ENCODE measurements at places on chromosomes 11 and 22. TPM values are rescaled to one million over a fixed set of nuclear protein-coding genes. Genes with fewer than 3 reads are reported as not detected.

GRCh38 chr11:133821776-133822175 lies 23.5 kb downstream of the SPATA19 start:
- peak; percentile 45 for DNase-seq
- H3K27me3 ChIP-seq = no peaks in the 10 kb centered on the region
- H3K36me3 ChIP-seq = no peaks in the 10 kb centered on the region

- no peak overlapping the region for H3K4me3 ChIP-seq
- no peak for DNase-seq
- H3K27ac ChIP-seq = no peak overlapping the region
- H3K27me3 ChIP-seq = peaks cover 3% of the 10 kb centered on the region
Observed at GRCh38 chr22:39545386-39546365, 13.1 kb upstream of the RPS19BP1 start.

DNA sequence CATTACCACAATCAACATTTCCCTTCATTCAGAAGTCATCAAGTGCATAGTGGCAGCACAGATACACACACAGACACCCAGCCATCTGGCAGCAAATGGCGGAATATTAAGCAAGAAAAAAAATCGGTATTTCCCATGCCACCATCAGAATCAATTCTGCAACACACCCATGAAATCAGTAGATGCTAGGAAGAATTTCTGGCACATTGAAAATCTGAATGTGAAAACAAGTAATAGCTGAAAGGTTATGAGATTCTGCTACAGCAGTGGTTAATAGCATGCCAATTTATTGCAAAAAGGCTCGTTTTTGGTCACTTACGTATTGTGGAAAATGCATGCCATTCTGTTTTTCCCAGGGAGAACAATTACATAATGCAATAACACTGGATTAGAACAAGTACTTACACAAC lies 91.1 kb downstream of the PICALM start:
- H3K4me1 ChIP-seq = peaks cover 19% of the 10 kb centered on the region
- H3K27me3 ChIP-seq = no peaks in the 10 kb centered on the region
- H3K4me3 ChIP-seq = no peak overlapping the region
- no peak overlapping the region for H3K27ac ChIP-seq
- DNase-seq = no peak

GRCh38 chr11:17805873-17806272 lies 71.3 kb downstream of the KCNC1 start:
- H3K4me3 ChIP-seq = no peak overlapping the region
- DNase-seq = no peak
- H3K36me3 ChIP-seq = no peaks in the 10 kb centered on the region
- no peaks in the 10 kb centered on the region for H3K27me3 ChIP-seq
- H3K4me1 ChIP-seq = no peaks in the 10 kb centered on the region

DNA sequence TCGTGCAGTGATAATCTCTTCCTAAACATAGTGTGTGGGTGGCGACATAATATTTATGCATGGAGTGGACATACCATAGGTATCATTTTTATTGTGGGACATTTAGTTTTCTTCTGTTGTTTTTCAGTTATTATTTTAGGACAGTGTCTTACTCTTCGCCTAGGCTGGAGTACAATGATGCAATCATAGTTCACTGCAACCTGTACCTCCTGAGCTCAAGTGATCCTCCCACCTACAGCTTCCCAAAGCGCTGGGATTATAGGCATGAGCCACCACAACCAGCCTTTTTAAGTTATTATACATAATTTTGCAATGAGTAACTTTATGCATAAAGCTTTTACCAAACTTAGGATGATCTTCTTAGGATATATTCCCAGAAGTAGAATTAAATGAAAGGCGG lies 2.7 kb downstream of the SRRD start:
- H3K4me3 ChIP-seq = no peak overlapping the region
- no peaks in the 10 kb centered on the region for H3K27me3 ChIP-seq
- H3K36me3 ChIP-seq = peaks cover 43% of the 10 kb centered on the region
- DNase-seq = no peak

DNA sequence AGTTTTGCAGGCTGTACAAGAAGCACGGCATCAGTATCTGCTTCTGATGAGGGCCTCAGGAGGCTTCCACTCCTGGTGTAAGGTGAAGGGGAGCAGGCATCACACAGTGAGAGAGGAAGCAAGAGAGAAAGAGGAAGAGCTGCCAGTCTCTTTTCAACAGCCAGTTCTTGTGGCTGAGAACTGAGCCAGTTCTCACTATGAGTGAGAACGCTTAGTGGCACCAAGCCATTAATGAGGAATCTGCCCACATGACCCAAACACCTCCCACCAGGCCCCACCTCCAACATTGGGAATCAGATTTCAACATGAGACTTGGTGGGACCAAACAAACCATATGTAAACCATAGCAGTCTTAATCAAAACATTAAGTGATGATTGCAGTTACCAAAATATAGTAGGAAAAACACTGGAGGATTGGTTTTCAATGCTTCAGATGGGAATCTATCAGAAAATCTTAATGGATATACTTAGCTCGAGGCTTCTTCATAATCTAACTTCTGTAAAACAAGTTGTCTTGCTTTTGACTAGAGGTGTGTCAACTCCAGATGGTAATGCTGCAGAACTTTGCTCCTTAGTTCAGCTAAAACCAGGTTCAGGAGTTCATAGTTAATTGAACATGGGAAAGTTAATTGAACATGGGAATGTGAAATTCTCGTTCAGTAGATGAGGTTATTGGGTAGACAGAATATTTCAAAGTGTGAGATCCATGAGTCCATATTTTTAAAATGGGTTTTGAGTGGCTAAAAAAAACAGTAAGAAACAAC lies 12.2 kb downstream of the FAR1 start:
- H3K4me3 ChIP-seq = no peak overlapping the region
- H3K27me3 ChIP-seq = no peaks in the 10 kb centered on the region
- peaks cover 28% of the 10 kb centered on the region for H3K4me1 ChIP-seq
- peak overlapping the region; percentile 32 for H3K27ac ChIP-seq
- H3K36me3 ChIP-seq = no peaks in the 10 kb centered on the region

DNA sequence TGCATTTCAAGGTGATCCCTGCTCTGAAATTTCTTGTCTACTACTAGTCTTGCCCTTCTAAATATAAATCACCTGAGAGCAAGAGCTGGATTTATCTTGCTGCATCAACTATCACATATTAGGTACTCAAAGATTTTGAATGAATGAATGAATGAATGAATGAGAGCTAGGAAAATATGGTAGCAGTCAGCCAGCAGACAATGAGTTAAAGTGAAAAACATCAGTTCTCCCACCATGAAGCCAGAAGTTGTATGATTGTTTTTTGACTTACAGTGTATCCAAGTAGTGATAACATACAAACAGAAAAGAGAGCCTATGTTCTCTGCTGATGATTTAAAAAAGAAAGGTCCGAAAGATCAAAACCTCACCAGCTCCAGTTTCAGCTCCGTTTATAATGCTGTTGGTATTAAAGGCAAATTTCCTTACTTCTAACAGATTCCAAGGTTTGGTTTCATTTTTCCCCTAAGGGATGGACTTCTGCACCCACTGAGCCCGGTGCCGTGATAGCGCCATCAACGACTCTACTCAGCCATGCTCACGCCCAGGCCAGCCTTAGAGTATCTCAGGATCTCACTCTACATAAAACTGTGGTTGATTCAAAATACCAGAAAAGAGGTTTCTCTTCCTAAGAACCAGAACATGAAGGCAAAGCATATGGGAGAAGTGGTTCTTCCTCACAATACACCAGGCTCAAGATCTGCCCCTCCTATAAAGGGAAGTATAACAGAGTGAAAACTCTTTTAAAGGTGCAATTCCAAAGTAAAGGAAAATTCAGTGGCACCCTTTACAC lies 92.0 kb downstream of the SGSM3 start:
- H3K27me3 ChIP-seq = no peaks in the 10 kb centered on the region
- DNase-seq = no peak
- H3K36me3 ChIP-seq = peaks cover 5% of the 10 kb centered on the region
- H3K4me1 ChIP-seq = peaks cover 15% of the 10 kb centered on the region

DNA sequence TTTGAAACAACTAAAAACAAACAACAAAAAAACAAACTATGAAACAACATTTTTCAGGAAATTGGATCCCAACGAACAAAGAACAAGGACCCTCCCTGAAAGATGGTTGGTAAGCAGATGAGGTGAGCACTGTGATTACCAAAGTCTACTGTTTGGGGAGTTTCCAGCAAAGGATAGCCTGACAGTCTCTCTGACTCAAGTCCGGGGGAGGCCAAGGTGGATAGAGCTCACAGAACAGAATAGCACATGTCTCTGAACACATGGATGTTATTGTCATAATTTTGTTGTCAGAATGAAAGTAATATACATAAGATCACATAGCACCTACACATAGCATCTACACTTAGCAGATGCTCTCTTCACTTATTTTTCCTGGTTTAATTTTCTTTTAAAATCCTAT lies 501.3 kb upstream of the TENM4 start:
- no peak overlapping the region for H3K4me3 ChIP-seq
- H3K4me1 ChIP-seq = no peaks in the 10 kb centered on the region
- H3K36me3 ChIP-seq = no peaks in the 10 kb centered on the region
- no peak overlapping the region for H3K27ac ChIP-seq
- H3K27me3 ChIP-seq = no peaks in the 10 kb centered on the region

- no peaks in the 10 kb centered on the region for H3K27me3 ChIP-seq
- no peak for DNase-seq
- H3K36me3 ChIP-seq = no peaks in the 10 kb centered on the region
- no peak overlapping the region for H3K27ac ChIP-seq
- H3K4me1 ChIP-seq = peaks cover 4% of the 10 kb centered on the region
Observed at GRCh38 chr11:59097113-59097708, 9.8 kb upstream of the FAM111B start.

GRCh38 chr11:45385423-45385822 lies 99.3 kb upstream of the SYT13 start:
- no peak overlapping the region for H3K4me3 ChIP-seq
- H3K36me3 ChIP-seq = no peaks in the 10 kb centered on the region
- peaks cover 9% of the 10 kb centered on the region for H3K4me1 ChIP-seq
- no peak for DNase-seq
- no peak overlapping the region for H3K27ac ChIP-seq

DNA sequence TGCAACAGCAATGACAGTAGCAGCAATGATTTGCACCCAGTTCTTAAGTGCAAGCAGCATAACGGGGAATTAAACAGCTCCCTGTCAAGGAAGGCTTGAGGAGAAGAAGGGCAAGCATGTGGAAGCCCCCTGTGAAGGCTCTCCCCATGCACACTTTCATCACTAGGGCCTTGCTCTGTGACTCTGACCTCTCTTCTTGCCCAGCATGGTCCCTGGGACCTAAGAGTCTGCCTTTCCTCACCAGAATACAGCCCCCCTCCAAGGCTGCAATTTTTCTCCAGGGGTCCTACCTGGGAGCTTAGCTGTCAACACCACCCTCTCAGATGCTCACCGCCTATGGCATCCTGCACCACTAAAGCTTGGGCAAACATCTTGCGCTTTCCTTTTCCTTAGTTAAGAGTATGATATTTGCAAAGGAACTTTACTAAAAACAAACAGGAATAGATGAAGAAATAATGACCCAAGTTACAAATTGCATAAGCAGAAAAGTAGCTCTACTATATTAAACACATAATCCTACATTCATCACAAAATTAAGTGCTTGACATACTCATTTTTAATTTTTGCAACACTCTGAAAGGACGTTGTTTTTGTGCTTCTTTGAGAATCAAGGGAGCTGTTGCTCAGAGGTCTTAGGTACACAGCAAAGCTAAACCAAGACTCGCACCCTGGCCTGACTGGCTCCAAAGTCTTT lies 187.6 kb downstream of the ADAMTS15 start:
- peaks cover 7% of the 10 kb centered on the region for H3K4me1 ChIP-seq
- H3K27me3 ChIP-seq = no peaks in the 10 kb centered on the region
- no peaks in the 10 kb centered on the region for H3K36me3 ChIP-seq

DNA sequence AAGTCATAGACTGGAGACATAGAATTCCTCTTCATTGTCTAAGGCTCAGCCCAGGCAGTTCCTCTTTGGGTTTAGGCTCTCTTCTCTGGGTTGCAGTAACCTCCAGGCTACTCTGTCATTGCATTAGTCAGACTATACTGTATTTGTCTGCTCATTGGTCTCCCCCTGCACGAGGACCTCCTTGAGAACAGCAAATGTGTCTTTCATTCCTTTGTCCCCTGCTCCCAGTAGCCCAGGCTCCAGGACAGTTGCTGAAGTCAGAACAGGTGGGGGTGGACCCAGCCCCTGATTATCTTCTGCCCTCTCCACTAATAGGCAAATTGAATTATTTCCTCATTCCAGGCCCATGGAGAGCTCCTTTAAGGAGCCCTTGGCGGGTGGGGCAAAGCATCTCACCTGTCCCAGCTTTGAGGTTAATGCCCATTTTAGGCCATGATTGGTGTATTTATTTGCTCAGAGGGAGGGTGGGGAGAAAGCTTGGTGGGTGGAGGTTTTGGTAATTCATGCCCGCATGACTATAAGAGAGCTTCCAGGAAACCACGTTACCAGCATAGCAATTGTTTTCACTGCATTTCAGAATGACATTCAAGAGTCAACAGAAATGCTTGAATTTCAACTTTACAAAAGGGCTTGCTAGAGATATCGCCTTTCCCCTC lies 40.9 kb downstream of the NAV2 start:
- H3K27me3 ChIP-seq = no peaks in the 10 kb centered on the region
- no peak for DNase-seq
- peaks cover 10% of the 10 kb centered on the region for H3K4me1 ChIP-seq
- no peaks in the 10 kb centered on the region for H3K36me3 ChIP-seq

DNA sequence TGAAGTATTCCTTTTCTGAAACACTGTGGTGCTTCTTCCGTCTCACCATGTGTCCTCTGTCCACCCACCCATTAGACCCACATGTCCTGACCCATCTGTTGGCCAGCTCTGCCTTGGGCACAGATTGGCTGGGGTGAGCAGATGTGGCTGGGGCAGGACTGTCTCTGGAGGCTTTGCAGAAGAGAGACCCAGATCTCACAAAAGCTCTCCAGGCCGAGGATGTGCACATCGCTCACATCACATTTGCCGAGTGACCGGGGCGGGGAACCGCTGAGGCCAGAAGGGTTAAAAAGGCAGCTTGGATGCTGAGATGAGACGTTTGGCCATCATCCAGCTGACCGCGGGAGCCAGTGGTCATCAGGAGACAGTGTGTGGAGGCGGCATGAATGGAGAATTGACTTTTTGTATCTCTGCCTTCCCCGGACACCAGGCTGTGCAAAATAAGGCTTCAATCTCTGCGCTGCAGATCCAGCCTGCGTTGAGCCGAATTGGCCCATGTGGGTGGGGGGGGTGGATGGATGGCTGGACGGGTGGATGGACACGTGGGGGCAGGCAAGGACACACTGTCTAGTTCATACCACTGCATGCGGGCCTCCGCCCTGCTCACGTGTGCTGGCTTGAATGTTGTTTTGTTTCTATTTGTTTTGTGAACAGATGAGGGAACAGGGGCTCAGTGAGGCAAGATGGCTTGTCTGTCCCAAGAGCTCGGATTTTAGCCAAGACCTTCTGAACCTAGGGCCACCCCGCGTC lies 6.1 kb downstream of the IFITM10 start:
- peaks cover 22% of the 10 kb centered on the region for H3K4me1 ChIP-seq
- no peaks in the 10 kb centered on the region for H3K36me3 ChIP-seq
- peak; percentile 20 for DNase-seq
- no peak overlapping the region for H3K4me3 ChIP-seq

GRCh38 chr22:29954203-29954855 lies 71.4 kb downstream of the MTMR3 start:
- H3K36me3 ChIP-seq = no peaks in the 10 kb centered on the region
- H3K4me3 ChIP-seq = no peak overlapping the region

The MUC2 gene
- 0.84 TPM for total RNA-seq

The SPA17 gene
- total RNA-seq = 5.4 TPM

The NELL1 gene
- not detected for total RNA-seq

The MPZL2 gene
- total RNA-seq = 68.1 TPM

The LYVE1 gene
- 5.2 TPM for total RNA-seq

The SLC22A24 gene
- not detected for total RNA-seq

All from upper lobe of left lung (tissue), 6 donors.